Neural crest cell (in vitro differentiated cells): ENCODE measurements at places on chromosomes 16 and 17.

DNA sequence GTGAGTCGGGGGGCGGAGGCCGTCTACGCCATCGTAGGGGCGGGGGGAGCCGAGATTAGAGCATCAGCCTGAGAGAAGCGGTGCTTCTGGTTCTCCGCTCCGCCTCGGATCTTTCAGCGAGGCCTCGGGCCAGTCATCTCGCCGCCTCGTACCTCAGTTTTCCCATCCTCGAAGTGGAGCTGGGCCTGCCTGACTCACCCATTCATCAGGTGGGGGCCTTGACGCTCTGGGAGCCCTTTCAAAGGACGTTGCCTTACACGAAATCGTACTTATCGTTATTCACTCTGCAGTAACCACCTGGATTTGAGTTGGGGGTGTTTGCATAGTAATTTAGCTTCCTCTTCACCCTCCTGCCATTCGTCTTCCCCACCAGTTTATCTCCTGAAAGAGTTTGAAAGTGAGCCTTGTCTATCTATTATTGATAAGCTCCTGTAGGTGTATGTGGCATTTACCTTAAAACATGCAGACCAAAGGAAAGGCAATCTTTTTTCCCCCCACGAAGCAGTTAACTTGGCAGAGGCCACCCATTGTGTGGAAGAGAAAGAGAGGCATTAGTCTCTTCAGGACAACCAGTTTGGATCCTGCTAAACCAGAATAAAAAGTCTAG, 674 bp downstream of the TAF15 start:
- no peak for DNase-seq

GRCh38 chr16:3089717-3090592, 9.1 kb downstream of the ZSCAN10 start:
- DNase-seq, result no peak

- no peak for DNase-seq
These were observed 186.0 kb downstream of the GRIN2A start for GRCh38 chr16:9996221-9996620.

DNA sequence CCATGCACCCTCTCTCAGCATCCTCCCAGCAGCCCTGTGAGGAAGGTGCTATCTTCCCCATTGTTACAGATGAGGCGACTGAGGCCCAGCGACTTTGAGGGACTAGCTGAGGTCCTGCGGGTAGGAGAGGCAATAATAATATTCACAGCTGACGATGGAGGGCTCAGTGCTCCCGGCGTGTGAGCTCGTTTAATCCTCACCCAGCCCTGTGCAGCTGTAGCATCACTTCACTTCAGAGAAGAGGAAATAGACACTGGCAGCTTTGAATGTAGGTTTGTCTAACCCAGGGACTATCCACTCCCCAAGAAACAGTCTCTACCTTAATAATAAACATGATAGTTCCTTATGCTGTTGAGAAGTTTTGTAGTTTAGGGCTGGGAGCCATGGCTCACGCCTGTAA, 21.6 kb downstream of the LASP1 start:
- no peak for DNase-seq

GRCh38 chr16:57677622-57678369, 9.7 kb downstream of the ADGRG3 start:
- DNase-seq, result no peak
